ENCODE measurements at places on chromosomes 6 and 20. TPM values are rescaled to one million over a fixed set of nuclear protein-coding genes. Genes with fewer than 3 reads are reported as not detected.

DNA sequence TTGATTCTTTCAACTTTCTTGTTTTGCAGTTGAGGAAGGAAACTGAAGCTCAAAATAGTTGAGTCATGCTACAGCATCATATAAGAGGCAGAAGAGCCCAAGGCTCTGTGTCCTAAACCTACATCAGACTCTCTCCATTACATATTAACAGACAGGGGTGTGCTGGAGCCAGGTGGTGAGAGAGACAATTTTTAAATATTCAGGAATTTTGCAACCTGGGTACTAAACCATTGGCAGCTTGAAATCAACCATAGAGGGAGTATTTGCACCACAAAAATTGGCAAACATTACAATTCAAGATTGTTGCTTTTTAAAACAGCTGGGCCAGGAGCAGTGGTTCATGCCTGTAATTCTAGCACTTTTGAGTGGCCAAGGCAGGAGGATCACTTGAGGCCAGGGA is 65.8 kb upstream of the SOX4 start:
- no peak for DNase-seq

DNA sequence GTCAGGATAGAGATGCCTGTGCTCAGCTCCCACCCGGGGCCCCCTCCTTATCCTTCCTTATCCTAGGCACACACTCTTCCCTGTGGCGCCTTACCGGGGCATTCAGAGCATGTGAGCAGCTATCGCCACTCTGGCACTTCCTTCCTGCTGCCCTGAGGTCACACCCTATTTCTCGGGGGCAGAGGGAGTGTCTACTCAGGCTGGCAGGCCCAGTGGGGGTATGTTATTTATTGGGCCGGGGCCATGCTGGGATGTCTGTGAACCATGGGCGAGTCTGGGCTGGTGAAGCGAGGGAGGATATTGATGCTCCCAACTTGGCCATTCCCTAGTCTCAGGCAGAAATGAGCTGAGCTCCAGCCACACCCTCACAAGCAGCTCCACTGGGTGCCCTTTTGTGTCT is 3.9 kb upstream of the LY6G6D start:
- no peak for DNase-seq

- DNase-seq, result no peak
Measured at GRCh38 chr20:62733891-62734290, 25.3 kb downstream of the NTSR1 start.

ZKSCAN8 gene
- 15.1 TPM for total RNA-seq

TASP1 gene
- total RNA-seq, result 10.9 TPM

GRCh38 chr20:17501701-17502100 is 29.5 kb downstream of the BFSP1 start:
- no peak for DNase-seq

GRCh38 chr6:130851026-130851425 is 23.8 kb downstream of the SMLR1 start:
- DNase-seq, result no peak

GRCh38 chr6:40328386-40328985 is 258.7 kb downstream of the LRFN2 start:
- DNase-seq, result no peak

GRCh38 chr20:33624399-33624798 is 37.7 kb upstream of the C20orf144 start:
- DNase-seq, result no peak

DNA sequence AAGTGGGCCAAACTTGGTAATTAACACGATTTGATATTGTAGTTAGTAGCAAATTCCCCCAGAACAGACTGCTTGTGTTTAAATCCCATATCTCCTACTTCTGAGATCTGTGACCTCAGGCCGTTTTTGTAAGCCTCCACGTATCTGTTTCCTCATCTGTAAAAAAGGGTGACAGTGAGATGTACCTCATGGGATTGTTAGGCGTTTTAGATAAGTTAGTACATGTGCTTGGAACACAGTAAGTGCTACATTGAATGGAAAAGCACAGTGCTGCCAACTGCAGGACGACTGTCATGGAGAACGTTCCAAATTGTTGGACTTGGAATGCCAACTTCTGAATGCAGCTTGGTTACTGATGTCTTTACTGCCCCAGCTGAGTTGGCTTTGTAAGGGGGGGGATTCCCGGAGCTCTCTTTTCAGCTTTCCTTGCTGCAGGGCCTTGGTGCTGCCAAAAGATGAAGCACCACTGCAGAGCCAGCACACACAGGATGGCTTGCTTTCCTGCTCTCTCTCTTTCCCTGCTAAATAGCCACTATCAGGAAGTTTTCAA is 108.6 kb downstream of the OPN5 start:
- no peak for DNase-seq

HLA-DMB gene
- 12.3 TPM for total RNA-seq

GNRH2 gene
- total RNA-seq, result not detected

DNA sequence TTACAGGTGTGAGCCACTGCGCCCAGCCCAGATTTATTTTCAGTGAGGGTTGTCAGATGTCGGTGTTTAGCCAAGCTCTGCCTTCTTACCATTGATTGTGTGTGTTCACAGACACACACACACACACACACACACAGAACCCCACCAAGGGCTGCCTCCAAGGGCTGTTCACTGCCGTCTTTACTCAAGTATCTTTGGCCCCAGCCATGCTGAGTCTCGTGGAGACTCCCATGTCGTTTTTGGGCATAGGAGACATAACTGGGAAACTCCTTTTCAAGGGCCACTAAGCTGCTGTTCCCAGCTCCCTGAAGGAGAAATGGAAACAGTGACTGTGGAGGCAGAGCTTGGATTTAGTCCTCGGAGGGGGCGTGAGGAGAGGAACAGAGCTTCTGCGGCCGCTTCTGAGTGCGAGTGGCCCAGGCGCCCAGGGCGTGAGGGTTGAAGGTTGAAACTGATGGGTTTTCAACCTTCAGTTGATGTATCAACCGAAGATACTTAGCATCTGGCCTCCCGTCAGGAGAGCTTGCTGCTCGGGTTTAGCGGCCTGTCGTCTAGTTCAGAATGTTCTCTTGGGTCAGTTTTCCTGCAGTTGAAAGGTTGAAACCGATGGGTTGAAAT is 243.6 kb downstream of the TTLL2 start:
- no peak for DNase-seq

GRM1 gene
- total RNA-seq, result not detected

DNA sequence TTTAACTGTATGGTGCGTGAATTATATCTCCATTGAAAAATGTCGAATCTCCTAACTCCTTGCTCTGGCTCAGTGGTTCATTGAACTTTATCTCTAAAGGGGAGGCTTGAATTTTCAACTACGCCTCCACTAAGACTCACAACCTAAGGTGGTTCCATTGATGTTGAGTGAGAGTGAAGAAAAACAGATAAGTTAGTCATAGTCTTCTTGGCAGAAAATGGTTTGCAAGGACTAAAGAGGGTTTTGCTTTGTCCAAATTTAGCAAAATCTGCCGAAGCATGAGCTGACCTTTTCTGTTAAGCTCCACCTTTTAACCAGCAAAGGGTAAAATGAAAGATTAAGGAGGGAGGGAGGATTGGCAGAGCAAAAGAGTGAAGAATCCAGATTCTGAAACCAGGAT is 290.2 kb upstream of the SPTLC3 start:
- no peak for DNase-seq

RUNX2 gene
- total RNA-seq, result 1.6 TPM

DNA sequence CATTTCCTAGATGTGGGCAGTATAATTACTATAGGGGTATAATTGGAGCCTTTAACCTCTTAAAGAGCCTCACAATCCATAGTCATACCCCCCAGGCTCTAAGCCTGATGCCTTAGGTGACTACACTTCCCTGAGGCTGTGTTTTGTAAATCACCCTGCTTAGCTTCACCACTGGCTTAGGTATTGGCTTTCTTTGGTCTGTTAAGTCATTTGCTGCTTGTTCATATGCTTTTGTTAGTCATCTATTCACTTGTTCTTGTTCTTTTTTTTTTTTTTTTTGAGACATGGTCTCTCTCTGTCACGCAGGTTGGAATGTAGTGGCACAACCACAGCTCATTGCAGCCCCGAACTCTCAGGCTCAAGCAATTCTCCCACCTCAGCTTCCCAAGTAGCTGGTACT is 26.7 kb downstream of the KAT14 start:
- no peak for DNase-seq

BNIP5 gene
- not detected for total RNA-seq

- DNase-seq, result no peak
Measured at GRCh38 chr20:4563534-4563933, 158.2 kb upstream of the PRND start.

DNA sequence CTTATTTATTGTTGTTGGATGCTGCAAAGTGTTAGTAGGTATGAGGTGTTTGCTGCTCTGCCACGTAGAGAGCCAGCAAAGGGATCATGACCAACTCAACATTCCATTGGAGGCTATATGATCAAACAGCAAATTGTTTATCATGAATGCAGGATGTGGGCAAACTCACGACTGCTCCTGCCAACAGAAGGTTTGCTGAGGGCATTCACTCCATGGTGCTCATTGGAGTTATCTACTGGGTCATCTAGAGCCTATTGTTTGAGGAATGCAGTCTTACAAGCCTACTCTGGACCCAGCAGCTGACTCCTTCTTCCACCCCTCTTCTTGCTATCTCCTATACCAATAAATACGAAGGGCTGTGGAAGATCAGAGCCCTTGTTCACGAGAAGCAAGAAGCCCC is 12.1 kb downstream of the MICB start:
- DNase-seq, result no peak

DNA sequence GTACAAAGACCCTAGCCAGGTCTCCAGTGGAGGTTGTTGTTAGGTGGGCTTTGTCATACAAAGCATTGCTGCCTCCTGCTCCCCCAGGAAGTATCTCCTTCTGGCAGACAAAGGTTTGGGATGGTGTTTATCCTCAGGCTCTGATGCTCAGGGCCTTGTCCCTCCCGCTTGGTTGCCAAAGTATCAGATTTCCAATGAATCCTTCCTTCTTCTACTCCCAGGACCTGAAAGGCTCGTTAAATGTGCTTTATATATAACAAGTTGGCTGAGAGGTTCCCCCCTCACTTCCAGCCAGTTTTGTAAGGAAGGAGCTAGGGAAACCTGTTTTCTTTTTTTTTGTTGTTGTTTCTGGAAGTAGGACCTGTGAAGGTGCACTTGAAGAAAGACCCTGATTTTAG is 14.4 kb downstream of the PTK7 start:
- DNase-seq, result no peak

PHACTR3 gene
- total RNA-seq, result 1.8 TPM

DNA sequence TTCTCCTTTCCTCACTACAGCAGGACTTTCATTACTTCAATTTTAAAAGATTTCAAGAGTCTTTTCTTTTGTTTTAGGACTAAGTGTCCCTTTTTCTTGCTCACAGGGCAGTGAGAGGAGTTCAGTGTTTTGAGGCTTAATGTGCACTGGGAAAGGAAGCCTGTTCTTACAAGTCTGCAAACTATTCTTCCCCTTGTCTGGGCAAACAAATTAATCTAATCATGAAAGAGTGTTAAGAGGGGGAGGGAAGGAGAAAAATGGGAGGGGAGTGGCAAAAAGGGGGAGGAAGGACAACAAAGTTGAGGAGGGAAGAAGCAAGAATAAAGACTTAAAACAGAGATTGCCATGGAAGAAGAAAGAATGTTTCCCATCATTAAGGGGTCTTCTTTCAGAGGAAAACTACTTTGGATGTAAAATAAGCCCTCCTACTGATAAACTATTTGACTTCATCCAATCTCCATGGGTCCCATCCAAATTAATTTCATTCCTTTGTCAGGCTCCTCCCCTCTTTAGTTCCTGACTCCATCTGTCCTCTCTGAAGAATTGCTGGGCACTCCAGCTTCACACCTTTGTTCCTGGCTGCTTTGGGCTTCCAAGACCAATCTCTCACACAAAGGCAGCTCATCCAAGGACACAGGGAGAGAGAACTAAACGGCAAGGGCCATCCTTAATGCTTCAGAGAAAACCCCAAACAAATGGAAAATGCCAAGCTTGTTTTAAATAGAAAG is 244.5 kb downstream of the TPBG start:
- DNase-seq, result no peak

- DNase-seq, result no peak
Measured at GRCh38 chr6:968791-969190, 275.9 kb upstream of the EXOC2 start.

DNA sequence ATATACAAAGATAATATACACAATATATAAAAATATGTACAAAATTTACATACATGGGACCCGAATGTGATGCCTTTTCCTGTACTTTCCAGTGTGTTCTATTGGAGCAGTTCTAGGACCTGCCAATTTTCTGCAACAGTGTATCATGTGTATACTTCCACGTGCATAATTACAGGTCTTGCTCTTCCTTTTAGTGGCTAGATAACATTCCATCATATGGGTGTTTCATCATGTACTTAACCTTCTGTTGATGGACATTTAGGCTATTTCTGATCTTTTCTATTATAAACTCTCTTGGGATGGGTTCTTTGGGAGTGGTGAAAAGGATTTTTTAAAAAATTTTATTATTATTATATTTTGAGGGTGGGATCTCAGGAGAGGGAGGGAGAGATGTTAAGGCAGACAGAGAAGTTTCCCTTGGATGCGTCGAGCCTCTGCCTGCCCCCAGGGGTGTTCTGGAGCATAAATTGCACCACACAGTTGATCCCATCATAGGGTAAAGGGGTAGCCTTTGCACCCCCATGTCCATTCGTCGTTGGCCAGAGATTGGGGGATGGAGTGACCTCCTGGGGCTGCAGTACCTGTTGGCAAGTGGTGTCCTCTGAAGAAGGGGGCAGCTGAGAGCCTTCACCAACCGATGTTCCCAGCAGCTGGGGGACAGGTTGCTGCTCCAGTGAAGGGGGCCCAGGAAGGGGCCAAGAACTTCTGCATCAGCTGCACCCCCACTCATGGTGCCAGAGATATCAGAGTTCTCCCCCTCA is 110.3 kb downstream of the TOX2 start:
- no peak for DNase-seq

DNA sequence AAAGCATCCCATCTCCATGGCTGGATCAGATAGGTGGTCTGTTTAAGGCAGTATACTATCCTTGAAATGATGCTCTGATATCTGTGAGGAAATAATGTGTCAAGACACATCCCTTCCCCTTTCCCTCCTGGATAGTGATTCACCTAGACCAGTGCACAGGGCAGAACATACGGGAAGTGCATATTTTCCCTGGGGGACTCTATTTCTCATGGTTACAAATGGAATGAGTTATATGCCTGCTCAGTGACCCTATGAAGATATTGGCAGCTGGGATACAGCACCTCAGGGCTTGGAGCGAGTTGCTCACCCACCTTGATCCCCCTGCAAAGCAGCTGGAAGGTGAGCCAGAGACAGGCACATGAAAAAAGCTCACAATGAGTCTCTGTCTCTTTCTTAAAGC is 67.5 kb upstream of the PRL start:
- no peak for DNase-seq

NDRG3 gene
- 18.6 TPM for total RNA-seq

GRCh38 chr6:80469977-80470376 is 363.5 kb downstream of the BCKDHB start:
- DNase-seq, result no peak

C20orf204 gene
- total RNA-seq, result 0.74 TPM

SAMD3 gene
- total RNA-seq, result 0.84 TPM

All from mesenteric fat pad (tissue), 1 donor.